ELR (cell line): ENCODE measurements at places on chromosomes 2 and 18.

- no peak for DNase-seq
Observed at GRCh38 chr2:110650346-110650745, 27.5 kb downstream of the BUB1 start.

GRCh38 chr2:226118471-226119429 is 680.9 kb downstream of the IRS1 start:
- DNase-seq: peak; percentile 93

DNA sequence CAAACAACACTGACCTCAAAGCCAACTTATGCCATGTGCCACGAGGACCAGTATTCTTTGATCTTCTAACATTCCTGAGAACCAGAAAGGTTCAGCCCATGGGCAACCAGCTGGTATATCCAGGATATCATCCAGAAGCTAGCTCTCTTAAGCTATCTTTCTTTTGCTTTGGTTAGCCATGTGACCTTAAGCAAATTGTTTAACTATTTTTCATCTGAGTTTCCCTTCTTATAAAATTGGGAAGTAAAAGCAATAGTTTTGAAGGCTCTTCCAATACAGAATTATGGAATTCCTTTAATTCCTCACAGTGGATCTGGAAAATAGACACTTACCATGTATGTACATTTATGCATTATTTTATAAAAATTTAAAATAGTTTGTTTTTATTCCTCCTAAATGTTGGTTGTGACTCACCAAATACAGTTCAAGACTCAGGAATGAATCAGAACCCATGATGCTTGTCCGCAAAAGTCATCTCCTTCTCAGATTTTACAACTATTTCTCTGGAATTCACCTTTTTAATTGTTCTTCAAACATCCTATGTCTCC is 435.7 kb downstream of the ZEB2 start:
- DNase-seq: peak; percentile 89

- DNase-seq: no peak
Observed at GRCh38 chr18:54968807-54969206, 9.5 kb upstream of the CCDC68 start.

- DNase-seq: no peak
Observed at GRCh38 chr2:38269421-38269820, 107.7 kb downstream of the ATL2 start.

DNA sequence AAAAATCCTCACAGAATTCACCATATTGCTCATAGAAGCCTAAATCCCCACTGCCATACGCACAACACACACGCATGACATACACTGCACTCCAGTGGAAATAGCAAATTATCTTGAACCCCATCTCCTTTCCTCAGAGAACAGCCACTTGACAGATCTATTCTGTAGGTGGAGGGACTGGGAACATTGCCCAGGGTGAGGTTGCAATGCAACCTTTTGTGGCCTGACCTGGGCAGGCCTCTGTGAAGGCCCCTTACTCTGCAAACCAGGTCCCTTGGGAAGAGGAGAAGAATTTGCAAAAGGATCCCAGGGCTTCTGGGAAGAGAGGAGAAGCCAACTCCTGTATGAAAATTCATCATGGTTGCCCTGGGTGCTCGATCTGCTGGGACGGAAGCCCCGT is 51.9 kb downstream of the SDC1 start:
- no peak for DNase-seq

DNA sequence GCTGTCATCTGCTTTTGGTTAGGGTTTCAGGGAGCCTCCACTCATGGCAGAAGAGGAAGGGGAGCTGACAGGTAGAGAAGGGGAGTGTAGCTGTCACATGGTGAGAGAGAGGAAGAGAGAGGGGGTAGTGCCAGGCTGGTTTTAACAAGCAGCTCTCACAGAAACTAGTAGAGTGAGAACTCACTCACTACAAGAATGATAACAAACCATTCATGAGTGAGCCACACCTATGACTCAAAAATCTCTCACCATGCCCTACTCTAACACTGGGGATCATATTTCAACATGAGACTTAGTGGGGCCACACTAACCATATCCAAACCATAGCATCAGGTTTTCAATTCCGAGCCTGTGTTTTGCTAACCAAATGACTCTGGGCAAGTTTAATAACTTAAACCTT is 274.9 kb upstream of the VWC2L start:
- DNase-seq: peak; percentile 72

DNA sequence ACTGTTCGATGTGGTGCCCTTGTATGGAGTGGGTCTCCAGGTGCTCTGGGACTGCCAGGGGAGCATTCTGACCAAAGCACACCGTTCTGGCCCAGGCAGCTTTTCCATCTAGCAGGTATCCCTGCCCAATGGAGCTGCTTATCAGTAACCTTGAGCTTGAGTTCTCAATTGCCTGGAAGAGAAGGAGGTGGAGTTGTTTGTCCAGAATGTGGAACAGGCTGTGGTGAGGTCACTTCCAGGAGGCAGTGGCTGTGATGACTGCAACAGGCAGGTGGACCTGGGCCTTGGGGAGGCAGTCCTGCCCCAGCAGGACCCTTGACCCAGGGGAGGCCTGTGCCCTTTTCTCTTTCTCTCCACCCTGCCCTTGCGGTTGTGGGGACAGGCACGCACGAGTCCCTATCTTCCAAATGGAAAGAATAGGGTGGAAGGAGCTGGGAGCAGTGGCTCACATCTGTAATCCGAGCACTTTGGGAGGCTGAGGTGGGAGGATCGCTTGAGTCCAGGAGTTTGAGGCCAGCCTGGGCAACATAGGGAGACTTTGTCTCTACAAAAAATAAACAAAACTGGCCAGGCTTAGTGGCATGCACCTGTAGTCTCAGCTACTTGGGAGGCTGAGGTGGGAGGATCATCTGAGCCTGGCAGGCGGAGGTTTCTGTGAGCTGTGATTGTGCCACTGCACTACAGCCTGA is 66.2 kb upstream of the MCFD2 start:
- no peak for DNase-seq

DNA sequence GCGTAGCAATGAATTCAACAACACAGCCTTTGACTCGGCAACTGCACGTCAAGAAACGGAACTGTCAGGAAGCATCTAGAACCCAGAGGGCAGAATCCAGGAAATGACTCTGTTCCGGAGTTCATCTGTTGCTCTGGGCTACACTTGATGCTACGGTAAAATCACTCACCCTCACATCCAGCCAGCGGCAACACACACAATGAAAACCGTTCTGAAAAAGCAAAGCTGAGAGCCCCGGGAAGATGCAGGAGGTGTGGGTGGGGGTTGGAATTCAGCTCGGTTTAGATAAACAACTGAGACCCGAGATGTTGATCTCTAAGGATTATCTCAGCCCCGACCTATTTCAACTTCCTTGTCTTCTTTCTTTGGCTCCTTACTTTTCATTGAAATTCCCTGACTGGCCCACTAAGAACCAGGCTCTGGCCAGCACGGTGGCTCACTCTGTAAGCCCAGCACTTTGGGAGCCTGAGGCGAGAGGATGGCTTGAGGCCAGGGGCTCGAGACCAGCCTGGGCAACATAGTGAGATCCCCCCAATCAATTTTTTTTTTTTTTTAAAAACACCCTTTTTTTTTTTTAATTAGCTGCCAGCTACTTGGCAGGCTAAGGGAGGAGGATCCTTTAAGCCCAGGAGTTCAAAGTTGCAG is 13.3 kb upstream of the RAB17 start:
- peak; percentile 89 for DNase-seq

- DNase-seq: peak; percentile 80
Observed at GRCh38 chr2:235500761-235501672, 7.2 kb downstream of the AGAP1 start.
